ENCODE measurements at places on chromosomes 1 and 21.

DNA sequence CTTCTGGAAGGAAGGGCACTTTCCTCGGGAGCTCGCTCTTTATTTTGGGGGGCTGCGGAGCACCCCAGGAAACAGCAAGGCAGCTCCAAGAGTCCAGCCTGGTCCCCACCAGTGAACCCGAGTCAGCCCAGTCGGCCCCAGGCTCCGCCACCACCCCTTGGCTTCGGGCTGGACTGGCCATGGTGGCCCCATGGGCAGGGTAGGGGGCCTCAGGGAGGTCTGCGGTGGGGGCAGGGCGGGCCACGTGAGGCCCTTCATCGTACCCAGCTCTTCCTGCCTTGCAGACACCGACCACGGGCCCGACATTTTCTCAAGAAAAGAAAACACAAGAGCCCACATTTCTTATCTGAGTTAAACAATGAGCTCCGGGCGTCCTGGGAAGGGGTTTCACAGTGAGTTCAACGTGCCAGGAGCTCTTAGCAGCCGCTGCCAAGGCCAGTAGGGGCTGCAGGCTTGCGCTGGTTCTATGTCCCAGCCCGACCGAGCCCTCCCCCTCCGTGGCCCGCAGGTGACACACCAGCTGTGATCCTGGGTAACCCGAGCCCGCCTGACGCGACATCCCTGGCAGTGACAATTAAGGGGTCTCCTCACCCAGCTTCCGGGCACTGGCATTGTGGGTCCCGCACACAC is 66.2 kb downstream of the PRDM16 start:
- DNase-seq: no peak

DNA sequence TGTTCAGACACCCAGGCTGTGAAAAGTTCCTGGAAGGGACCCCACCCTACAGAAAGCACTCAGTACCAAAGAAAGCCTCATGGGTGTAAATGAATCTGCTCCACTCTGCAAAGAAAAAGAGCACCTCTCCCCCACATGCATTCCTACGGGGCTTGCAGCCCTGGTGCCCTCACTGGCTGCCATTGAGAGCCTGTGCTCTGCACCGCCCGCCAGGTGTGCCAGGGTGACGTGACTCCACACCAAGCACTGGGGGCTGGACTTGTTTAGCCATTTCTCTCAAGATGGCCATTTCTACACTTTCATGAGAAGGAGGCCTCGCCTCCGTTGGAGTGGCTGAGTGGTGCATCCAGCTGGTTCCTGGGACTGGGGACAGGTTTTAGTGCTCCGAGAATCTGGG is 380.5 kb upstream of the VAMP3 start:
- no peak for DNase-seq

DNA sequence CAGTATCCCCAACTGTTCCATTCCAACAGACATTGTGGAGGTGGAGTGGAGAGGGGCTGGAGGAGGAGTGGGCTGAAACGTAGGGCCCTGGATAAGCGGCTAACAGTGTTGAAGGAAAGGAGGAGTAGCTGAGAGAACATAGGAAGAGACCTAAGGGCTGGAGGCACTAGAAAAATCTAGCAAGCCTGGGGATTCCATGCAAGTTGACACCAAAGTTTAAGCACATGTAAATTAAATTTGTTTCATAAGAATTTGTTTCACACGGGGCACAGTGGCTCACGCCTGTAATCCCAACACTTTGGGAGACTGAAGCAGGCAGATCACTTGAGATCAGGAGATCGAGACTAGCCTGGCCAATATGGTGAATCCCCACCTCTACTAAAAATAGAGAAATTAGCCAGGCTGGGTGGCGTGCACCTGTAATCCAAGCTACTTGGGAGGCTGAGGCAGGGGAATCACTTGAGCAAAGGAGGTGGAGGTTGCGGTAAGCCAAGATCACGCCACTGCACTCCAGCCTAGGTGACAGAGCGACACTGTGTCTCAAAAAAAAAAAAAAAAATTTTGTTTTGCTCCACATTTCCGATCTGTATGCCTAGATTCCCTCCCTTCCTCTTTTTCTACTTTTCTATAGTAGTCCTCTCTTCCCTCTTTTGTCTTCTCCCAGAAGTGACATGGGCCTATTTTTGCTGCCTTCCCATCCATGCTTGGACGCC is 530 bp upstream of the CD244 start:
- DNase-seq: no peak

GRCh38 chr1:35439626-35440025 is 117.6 kb downstream of the KIAA0319L start:
- DNase-seq: no peak

GRCh38 chr1:169124459-169124858 is 18.0 kb downstream of the ATP1B1 start:
- no peak for DNase-seq

DNA sequence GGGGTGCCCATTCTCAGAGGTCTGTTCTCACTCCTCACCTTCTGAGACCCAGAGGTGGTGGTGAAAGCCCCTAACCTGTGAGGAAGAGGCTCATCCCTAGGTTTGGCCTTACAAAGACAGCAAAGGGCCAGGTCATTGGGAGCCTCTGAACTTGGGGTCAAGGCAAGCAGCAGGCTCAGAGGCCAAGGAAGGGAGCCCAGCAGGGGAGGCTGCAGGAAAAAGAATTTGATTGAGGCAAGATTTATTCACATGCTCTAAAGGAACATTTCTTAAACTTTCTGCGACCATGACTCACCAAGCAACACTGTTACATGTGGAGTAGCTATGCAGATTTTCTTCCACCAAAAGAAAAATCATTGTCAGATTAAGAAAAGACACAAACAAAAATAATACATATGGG is 132.5 kb upstream of the SYT6 start:
- no peak for DNase-seq

DNA sequence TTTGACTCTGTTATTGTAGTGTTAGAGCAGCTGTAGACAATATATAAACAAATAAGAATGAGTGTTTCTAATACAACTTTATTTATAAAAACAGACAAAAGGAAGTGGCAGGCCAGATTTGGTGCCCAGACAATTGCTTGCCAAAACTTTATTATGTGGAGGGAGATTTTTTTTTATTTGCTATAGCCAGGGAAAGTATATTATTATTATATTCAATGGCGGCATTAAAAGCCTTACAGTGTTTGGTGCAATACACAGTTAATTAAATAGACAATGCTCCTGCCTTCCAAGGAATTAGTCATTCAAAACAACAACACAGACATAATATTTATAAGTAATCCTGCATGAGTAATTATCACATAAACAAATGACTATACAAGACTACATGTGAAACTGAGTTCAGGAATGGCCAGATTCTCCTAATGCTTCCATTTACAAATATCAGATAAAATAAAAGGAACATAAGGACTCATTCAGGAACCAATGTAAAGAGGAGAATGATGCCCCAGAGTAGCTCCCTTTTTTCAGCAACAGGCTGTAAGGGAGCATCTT is 10.6 kb upstream of the RC3H1 start:
- DNase-seq: no peak
